Stimulated activated CD8-positive, alpha-beta memory T cell treated with anti-CD3 and anti-CD28 coated beads, Interleukin-15, amount 100 ng/mL, for 4 hours (primary cell): ENCODE measurements at places on chromosomes 7 and 10.

DNA sequence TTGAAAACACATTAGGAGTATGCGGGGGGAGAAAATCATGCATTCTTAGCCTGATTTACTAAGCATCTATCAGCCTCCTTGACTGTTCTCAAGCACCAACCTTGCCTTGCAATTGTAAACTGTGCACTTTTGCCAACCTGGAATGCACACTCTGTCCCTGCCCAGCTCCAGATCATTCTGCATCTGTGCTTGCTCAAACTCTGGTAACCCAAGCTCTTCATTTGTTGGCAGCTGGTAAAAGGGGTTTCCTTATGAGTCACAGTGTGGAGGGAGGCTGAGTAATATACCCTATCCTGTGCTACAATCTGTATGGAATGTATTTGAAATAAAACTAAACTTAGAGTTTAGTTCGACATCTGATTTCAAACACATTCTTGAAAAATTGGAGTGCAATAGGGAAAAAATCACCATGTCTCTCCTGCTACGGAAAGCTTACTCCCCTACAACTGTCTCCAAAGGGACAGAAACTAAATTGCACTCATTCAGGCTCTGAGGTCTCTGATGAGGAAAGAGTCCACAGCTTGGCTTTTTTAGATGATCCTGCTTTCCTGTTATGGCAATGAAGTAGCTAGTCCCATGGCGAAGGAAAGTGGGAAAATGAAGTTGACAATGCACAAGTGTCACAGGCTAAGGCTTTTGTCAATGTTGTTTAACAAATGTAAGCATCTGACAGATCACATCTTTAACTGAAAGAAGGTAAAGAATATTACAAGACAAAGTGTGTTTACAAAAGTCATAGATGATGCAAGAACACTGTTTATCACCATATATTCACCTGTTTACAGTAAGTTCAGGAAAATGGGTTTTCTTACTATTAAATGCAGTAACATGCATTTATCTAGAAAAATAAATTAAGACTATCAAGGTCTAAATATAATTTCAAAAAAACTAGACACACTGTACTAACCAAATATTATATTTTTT is 61.9 kb downstream of the TES start:
- DNase-seq = no peak

- no peak for DNase-seq
Measured at GRCh38 chr7:50779427-50779826, 3.3 kb downstream of the GRB10 start.

- no peak for DNase-seq
Measured at GRCh38 chr10:123635131-123635530, 31.0 kb upstream of the GPR26 start.

GRCh38 chr10:110936757-110937156 is 17.4 kb downstream of the SHOC2 start:
- no peak for DNase-seq

GRCh38 chr7:1236831-1237701 is 4.4 kb downstream of the UNCX start:
- no peak for DNase-seq

GRCh38 chr7:55534262-55534915 is 37.9 kb downstream of the VOPP1 start:
- DNase-seq = peak; percentile 32

- DNase-seq = no peak
Measured at GRCh38 chr7:104328970-104329825, 795 bp downstream of the LHFPL3 start.

GRCh38 chr7:24025094-24025493 is 258.9 kb upstream of the NPY start:
- DNase-seq = no peak
